ENCODE measurements at places on chromosomes 11 and 22. TPM values are rescaled to one million over a fixed set of nuclear protein-coding genes. Genes with fewer than 3 reads are reported as not detected.

Gene SLC29A2
- 11.4 TPM for total RNA-seq

Gene TMEM151A
- 0.20 TPM for total RNA-seq

Gene MPPED1
- not detected for total RNA-seq

GRCh38 chr11:56890584-56891305, 98.0 kb upstream of the OR5AK2 start:
- H3K4me3 ChIP-seq, result no peak overlapping the region
- no peaks in the 10 kb centered on the region for H3K36me3 ChIP-seq
- H3K27ac ChIP-seq, result no peak overlapping the region
- H3K27me3 ChIP-seq, result no peaks in the 10 kb centered on the region

- peaks cover 9% of the 10 kb centered on the region for H3K4me1 ChIP-seq
- H3K36me3 ChIP-seq, result no peaks in the 10 kb centered on the region
- no peak for DNase-seq
- no peak overlapping the region for H3K27ac ChIP-seq
Measured at GRCh38 chr11:13964771-13965074, 2.2 kb downstream of the SPON1 start.

- H3K4me1 ChIP-seq, result no peaks in the 10 kb centered on the region
- no peak overlapping the region for H3K27ac ChIP-seq
- no peak for DNase-seq
- no peaks in the 10 kb centered on the region for H3K36me3 ChIP-seq
- no peaks in the 10 kb centered on the region for H3K27me3 ChIP-seq
Measured at GRCh38 chr11:22479971-22480720, 142.0 kb downstream of the SLC17A6 start.

DNA sequence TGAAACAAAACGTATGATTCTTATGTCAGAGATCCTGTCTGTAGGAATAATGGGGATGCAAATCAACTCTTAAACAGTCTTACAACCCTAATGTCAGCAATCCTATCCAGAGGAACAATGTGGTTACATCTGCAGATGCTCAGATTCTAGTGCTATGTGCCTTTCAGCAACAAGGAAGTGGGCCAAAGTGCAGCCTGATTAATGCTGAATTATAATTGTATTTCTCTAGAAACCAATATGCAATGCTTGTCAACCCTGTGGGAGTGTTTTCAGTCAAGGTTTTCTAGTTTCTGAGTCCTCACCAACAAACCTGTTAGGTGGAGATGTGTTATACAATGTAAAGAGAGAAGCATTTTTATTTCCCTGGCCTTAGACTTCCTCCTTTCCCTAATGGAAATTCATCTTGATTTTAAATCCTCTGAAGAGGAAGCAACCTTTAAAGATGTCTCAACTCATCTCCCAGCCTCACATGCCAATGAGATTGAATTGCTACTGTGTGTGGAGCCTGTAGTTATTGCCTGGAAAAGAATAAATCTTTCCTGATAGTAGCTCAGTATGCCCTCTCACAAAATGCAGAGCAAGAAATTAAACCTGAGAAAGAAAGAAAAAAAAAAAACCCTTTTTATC, 26.2 kb upstream of the TMEM123 start:
- no peak overlapping the region for H3K4me3 ChIP-seq
- no peaks in the 10 kb centered on the region for H3K27me3 ChIP-seq
- H3K36me3 ChIP-seq, result no peaks in the 10 kb centered on the region
- H3K4me1 ChIP-seq, result peaks cover 15% of the 10 kb centered on the region
- H3K27ac ChIP-seq, result no peak overlapping the region

- no peaks in the 10 kb centered on the region for H3K36me3 ChIP-seq
- no peak overlapping the region for H3K27ac ChIP-seq
- peaks cover 18% of the 10 kb centered on the region for H3K4me1 ChIP-seq
- DNase-seq, result no peak
- no peak overlapping the region for H3K4me3 ChIP-seq
Measured at GRCh38 chr11:76512851-76513653, 68.2 kb downstream of the EMSY start.

- no peak overlapping the region for H3K4me3 ChIP-seq
- DNase-seq, result no peak
- no peak overlapping the region for H3K27ac ChIP-seq
Measured at GRCh38 chr22:43412808-43413795, 1.3 kb downstream of the MPPED1 start.

DNA sequence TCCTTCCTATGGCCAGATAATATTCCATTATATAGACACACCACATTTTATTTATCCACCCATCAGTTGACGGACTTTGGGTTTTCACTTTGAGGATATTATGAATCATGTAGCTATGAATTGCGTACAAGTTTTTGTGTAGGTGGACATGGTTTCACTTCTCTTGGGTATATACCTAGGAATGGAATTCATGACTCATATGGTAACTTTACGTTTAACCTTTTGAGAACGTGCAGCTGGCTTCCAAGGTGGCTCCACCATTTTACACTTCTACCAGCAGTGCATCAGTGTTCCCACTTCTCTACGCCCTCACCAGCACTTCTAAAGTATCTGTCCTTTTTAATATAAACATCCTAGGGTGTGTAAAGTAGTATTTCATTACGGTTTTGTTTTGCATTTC, 112.0 kb downstream of the PLEKHA7 start:
- H3K4me1 ChIP-seq, result peaks cover 28% of the 10 kb centered on the region
- no peak for DNase-seq
- H3K36me3 ChIP-seq, result no peaks in the 10 kb centered on the region
- H3K27me3 ChIP-seq, result no peaks in the 10 kb centered on the region
- no peak overlapping the region for H3K4me3 ChIP-seq
- no peak overlapping the region for H3K27ac ChIP-seq

- H3K4me1 ChIP-seq, result no peaks in the 10 kb centered on the region
- DNase-seq, result no peak
- no peak overlapping the region for H3K4me3 ChIP-seq
- no peak overlapping the region for H3K27ac ChIP-seq
- H3K27me3 ChIP-seq, result no peaks in the 10 kb centered on the region
Measured at GRCh38 chr11:74860743-74861142, 88.1 kb downstream of the XRRA1 start.

- H3K4me1 ChIP-seq, result peaks cover 8% of the 10 kb centered on the region
- no peaks in the 10 kb centered on the region for H3K36me3 ChIP-seq
- peak within 1 kb of the TSS; percentile 47 for H3K4me3 ChIP-seq
- DNase-seq, result peak; percentile 65
Measured at GRCh38 chr22:18024276-18024939, at the start of gene MICAL3. MICAL3 (minus strand) TSS chr22:18024561; CDS start chr22:17906812, 117,749 bp downstream.

DNA sequence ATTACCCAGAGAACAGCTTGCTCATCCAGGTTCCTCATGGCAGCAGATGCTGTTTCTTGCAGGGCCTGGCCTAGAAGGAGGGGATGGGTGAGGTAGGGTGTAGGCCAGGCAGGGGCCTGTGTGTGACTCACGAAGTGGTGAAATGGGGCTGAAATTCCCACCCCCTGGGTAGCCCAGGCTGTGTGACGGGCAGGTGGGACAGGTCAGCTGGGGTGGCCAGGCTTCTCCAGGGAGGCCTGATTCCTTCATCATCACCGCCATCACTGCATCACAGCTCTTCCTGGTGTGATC, 83.2 kb downstream of the CACNA1I start:
- H3K4me1 ChIP-seq, result no peaks in the 10 kb centered on the region
- H3K27me3 ChIP-seq, result no peaks in the 10 kb centered on the region
- H3K27ac ChIP-seq, result no peak overlapping the region
- no peaks in the 10 kb centered on the region for H3K36me3 ChIP-seq
- no peak overlapping the region for H3K4me3 ChIP-seq
- no peak for DNase-seq

DNA sequence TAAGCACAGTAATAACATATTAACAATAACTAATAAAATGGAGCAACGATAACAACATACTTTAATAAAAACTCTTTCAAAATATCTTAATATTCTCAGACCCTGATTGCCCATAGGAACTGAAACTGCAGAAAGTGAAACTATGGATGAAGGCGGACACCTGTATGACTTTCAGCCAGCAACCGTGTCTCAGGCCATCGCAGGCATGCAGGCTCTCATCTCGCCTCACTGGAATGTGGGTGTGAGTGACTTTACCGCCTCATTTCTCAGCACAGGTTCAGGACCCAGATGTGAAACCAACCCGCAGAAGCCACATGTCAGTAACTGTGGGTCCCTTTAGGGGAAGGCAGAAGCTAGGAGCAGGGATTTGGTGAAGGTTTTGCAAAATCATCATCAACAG, 539.1 kb downstream of the FAM181B start:
- H3K27me3 ChIP-seq, result no peaks in the 10 kb centered on the region
- H3K27ac ChIP-seq, result no peak overlapping the region
- H3K4me3 ChIP-seq, result no peak overlapping the region
- no peaks in the 10 kb centered on the region for H3K36me3 ChIP-seq
